ENCODE measurements at places on chromosomes 6 and 20.
A peak's percentile ranks its signal among the peaks of the same experiment; 100 is the strongest.

DNA sequence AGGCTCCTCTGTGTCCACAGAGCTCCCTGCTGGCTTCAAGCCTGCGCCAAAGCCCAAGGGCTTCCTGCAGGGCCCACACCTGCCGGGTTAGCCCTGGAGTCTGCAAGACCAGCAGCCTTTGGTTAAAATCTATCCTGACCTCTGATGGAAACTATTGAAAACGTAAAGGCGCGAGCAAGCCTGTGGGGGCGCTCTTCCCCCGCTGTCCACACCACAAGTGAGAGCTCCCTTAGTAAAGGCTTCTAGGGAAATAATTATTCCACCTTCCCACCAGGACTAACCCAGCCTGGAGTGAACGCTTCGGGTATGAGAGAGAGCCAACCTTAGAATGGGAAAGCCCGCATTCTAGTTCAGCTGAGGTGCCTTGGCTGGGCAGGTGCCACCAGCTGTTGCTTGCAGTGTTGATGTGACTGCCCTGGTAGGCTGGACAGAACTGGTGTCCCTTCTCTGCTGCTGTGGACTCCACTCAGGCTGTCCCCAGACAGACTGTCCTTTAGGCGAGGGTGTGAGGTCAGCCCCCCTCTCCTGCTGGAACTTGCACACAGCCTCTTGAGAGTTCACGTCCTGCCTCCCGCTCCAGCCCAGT, 68.7 kb downstream of the SYTL3 start:
- DNase-seq, result peak; percentile 72

DNA sequence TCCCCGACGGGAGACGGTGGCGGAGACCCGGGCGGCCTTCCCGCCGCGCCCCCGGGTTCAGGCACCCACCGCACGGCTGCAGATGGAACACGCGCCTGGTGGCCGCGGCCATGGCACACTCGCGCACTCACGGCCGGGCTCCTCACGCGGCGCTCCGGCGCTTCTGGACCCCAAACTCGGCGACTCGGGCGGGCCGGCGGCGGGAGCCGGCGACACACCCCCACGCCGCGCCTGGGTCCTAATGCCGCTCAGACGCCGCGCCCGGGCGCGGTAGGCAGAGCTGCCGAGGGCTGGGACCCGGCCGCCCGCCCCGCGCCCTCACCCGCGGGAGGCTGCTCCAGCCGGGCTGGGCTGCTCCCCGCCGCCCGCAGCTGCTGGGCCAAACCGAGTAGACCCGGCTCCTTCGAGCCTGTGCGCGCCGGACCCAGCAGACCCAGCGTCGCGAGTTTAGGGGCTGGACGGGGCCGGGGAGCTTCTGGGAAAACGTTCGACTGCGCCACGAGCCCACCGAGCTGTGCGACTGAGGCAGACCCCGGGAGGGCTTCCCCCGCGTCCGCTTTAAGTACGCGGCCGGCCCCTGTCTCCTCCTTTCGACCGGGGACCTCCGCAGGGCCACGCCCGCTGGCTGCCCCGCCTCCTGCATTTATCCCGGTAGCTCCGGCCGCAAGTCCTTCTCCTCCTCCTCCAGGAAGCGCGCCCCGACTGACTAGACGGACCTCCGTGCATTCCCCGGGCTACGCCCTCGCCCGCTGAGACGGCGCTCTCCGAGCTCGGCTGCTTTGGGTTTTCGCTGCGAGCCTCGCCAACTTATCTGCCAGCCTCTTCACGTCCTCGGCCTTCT, at the start of gene SLC4A11:
SLC4A11 (minus strand) TSS at position 165 of the 841 bp plus-strand sequence; CDS start at position 112, 53 bp downstream.
- DNase-seq, result peak; percentile 66

DNA sequence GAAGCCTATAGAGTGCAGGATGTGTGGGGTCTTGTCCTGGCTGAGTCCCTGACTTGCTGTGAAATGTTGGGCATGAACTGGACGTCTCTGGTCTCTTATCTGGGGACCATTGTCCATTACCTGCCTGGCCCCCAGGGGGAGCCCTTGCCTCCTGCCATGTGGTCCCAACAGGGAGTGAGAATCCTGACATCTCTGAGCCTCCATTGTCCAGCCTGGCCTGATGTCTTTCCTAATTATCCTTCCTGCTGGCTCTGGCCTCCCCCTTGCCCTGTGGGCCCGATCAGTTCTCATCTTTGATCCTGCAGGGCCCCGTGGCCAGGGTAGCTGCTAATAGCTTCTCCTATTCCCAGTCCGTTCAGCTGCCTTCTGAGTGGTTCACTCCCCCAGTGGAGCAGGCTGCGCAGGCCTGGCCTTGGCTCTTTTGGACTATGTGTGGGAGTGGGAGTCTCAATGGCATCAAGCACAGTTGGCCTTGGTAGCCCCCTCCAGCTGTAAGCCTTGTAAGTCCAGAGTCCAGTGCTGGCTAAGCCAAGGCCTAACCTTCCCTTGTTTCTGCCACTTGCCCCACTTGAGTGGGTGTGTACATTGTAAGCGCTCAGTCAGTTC, 77.9 kb upstream of the RALY start:
- DNase-seq, result peak; percentile 28

GRCh38 chr20:46573234-46573633, 22.8 kb upstream of the OCSTAMP start:
- no peak for DNase-seq

DNA sequence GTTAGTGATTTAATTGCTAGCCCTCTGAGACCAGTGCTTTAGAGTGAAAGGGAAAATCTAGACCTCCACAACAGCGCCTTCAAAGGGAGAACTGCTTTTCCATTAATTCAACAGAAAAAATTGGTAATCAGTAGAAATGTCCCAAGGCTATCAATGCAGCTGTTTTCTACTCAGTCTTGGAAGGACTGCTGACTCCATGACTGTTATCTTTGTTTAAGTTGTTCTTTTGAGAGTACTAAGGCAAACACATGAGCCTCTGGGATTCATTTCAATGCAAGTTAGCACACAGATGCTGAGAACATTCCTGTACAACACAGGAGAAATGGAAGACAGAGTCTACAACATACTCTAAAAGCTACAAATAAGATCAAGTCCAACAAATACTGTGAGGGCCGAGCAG, 301.7 kb upstream of the PTCHD4 start:
- DNase-seq, result no peak

DNA sequence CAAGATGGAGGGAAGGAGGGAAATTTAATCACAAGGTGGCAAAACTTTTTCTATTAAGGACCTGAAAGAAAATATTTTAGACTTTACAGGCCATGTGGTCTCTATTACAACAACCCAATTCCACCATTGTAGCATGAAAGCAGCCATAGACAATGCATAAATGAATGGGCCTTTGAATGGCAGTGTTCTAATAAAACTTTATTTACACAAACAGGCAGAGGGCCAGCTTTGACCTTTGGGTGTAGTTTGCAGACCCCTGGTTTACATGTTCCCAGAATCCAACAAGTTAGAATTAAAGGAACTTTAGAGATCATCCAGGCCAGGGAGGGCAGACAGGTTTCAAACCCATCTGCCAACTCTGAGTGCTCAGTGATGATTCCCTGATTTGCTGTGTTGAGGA, 95.2 kb downstream of the BANF2 start:
- no peak for DNase-seq

DNA sequence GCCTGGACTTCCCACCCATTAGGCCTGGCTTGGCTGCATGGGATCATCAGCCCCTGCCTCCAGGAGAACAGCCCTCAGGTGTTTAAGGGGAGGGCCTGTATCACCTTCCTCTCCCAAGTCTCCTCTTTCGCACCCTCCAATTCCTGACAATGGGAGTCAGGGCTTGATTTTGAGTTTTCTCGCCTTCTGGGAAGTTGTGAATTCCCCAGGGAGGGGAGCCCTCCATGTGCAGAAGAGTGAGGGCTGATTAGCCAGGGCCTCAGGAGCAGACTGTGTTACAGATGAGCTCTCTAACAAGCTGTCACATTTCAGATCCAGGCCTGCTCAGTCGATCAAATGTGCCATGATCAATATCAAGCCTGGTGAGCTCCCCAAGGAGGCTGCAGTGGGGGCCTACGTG, 42.4 kb downstream of the CNBD2 start:
- peak; percentile 40 for DNase-seq

DNA sequence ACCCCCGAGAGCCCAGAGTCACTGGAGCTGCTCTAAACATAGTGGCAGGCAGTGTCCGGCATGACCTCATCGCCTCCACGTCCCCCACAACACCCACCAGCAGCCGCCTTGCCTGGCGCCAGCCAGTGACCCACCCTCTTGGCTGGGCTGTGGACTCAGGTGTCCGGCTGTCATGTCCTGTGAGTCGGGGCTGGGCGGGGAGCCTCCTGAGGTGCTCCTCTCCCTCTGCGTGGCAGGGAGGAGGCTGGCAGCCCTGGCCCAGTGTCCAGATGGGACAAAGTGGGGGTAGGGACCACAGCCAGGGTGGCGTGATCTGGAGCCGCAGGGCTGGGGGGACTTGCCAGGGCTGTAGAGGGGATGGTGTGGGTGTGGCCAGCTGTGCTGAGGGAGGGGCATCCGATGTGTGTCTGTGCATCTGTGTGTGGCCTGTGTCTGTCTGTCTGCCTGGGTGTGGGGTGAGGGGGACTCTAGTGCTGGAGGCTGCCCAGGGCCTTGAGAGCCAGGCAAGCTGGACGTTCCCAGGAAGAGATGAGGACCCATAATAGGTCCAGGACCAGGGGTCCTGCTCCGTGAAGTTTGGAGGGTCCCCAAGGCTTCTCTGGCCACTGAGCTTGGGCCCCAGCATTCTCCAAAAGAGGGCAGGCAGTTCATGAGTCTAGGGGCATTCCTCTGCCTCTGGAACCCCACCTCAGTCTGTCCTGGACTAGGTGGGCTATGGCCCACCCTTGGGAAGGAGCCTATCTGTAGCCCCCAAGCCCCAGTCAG, 2.3 kb upstream of the SOX18 start:
- DNase-seq, result no peak

- no peak for DNase-seq
Measured at GRCh38 chr6:71499667-71500066, 211.1 kb downstream of the OGFRL1 start.

Measured in glutamatergic neuron (in vitro differentiated cells).